ENCODE measurements at places on chromosomes 1 and 21.

- DNase-seq: no peak
Observed at GRCh38 chr1:107175102-107175909, 34.5 kb downstream of the NTNG1 start.

DNA sequence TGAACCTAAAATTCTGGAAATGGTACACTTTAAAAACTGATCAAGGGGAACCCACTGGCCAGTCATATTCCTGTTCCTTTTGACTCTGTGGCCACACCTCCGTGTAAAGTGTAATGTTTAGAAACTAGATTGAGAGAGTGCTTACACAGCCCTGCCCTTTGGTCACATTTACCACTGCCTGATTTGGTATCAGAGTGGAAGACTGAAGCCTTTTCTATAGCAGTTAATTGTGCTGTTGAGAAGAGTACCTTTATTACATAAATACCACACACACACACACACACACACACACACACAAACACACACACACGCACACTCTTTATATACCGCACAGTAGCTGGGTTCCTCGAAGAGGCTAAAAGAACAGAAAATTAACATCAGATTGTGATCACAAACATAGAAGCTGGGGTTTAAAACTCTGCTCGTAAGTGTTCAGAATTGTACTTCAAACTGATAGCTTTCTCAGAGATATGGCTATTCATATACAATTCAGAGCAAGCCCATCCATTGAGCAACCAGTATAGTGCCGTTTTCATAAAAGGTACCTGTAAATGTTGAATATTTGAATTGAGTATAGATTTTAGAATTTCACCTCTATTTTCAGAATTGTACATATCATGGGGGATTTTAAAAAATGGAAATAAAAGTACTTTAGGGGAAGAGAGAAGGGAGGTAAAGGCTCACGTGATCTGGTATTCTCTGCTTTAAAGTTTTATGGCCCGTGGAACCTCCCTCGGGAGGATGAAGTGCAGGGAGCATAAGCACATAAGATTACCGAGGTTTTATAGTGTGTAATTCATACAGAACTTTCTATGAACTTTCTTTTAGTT, 37.5 kb downstream of the CAMTA1 start:
- no peak for DNase-seq

DNA sequence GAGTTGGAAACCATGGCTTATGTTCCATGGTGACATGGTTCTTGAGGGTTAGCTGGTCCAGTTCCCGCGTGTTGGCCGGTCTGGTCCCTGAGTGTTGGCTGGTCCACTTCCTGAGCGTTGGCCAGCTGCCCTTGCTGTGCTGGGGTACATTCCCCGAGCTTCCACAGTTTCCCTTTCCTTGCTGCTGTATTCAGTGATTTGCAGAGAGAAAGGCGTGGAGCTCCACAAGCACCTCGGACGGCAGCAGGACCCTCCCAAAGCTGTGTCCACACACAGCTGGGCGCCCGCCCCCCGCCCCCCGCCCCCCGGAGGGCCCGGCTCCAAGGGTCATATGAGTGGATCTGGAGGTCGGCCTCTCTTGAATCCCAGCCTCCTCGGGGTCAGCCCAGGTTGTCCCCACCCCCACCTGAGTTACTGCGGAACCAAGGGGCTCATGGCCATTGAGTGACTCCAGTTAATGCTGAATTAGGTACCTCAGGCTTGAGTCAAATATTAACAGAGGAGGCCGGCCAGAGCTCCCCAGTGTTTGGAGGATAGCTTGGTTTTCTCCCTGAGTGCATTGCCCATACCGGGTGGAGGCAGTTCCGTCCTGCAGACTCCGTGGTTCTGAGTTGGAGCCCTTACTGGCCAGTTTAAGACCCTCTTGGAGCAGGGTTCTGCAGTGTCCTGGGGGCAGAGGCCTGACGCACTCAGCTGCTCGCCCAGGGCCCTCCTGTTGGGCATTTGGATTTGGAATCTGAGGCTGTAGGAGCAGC, 18.4 kb downstream of the COL18A1 start:
- no peak for DNase-seq

- DNase-seq: no peak
Observed at GRCh38 chr1:200962631-200963030, 60.9 kb downstream of the KIF21B start.

GRCh38 chr1:54402896-54403295, 3.3 kb downstream of the SSBP3 start:
- no peak for DNase-seq

- no peak for DNase-seq
Observed at GRCh38 chr21:14685568-14685967, 139.5 kb upstream of the SAMSN1 start.

- no peak for DNase-seq
Observed at GRCh38 chr1:219206350-219206749, 32.7 kb downstream of the LYPLAL1 start.

GRCh38 chr1:33005838-33006421, 30.8 kb downstream of the AK2 start:
- DNase-seq: no peak

GRCh38 chr1:173249349-173249748, 42.2 kb upstream of the TNFSF4 start:
- no peak for DNase-seq

GRCh38 chr1:77063118-77063517, 156.1 kb downstream of the PIGK start:
- no peak for DNase-seq

DNA sequence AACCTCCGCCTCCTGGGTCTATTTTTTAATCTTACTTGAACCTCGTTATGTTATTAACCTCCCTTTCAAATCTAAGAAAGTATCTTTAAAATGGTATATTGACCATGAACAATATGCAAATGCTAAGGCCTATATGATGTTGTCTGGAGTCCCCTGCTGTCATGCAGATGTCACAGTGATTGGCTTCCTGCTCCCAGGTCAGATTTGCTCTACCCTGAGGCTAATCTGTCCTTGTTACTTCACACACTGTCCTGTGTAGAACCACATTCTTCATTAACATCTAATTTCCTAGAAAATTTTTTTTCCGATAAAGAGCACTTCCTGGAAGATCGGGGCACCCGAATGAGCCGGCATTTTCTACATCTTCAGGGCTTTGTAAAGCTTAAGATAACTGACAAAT, 306.6 kb downstream of the MRPL39 start:
- DNase-seq: no peak

- no peak for DNase-seq
Observed at GRCh38 chr21:42779431-42779861, 99.9 kb downstream of the WDR4 start.

DNA sequence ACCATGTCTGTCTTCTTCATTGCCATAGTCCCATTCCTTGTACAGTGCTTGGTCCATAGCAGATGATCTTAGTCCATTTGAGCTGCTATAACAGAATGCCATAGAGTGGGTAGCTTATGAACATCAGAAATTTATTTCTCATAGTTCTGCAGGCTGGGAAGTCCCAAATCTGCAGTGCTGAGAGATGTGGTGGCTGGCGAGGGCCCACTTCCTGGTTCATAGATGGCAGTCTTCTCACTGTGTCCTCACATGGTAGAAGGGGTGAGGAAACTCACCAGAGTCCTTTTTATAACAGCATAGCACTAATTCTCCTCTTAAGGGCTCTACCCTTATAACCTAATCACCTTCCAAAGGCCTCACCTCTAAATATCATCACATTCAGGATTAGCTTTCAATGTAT, 23.1 kb upstream of the RAP1A start:
- DNase-seq: no peak

DNA sequence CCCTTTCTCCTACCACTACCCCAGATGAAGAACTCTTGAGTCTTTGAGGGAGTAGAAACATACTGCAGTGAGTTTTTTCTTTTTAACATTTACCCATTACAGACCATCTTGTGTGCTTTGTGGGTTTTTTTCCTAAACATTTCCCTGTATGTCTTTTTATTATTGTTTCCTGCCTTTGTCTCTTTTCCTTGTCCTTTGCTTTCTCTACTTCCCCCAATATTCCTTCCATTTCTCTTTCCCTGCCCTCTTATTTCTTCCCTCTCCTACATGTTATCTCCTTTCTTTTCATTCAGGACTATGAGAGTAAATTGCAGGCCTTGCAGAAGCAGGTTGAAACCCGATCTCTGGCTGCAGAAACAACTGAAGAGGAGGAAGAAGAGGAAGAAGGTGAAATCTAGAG, 79.1 kb upstream of the PGD start:
- no peak for DNase-seq

All from iPS DF 6.9 (cell line).